ENCODE measurements at places on chromosomes 2 and 18.

DNA sequence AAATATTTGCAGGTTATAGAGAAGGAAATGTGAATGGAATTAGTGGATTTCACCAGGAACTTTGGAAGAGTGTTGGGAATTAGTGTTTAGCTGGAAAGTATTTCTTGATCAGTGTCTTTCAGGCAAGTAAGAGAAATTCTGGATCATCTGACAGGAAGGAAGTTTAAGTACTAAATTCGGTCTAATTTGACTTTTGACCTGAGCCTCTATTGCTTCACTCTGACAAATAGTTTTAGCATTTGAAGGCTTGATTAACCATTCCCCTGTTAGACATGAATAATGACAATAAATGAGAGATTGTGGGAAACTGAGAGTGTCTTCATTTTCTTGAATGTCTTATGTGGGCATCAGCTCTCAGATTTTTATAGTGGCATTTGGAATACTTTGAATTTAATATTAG is 16.0 kb downstream of the CCNT2 start:
- no peak for DNase-seq

DNA sequence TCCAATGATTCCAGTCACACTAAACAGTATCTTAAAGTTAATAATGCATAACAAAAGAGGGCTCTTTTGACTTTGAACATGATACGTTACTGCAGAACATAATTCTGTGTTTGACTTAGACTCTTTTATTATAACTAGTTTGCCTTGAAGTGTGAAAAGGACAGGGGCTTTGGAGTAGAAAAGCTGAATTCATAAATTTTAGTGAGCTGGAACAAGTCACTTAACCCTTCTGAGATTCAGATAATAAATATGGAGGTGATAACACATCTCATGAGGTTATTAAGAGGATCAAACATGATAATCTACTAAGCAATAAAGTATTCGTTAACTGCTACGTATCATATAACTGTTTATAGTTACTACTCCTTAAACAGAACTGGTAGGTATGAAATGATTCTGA is 44.7 kb upstream of the FLACC1 start:
- DNase-seq: no peak

DNA sequence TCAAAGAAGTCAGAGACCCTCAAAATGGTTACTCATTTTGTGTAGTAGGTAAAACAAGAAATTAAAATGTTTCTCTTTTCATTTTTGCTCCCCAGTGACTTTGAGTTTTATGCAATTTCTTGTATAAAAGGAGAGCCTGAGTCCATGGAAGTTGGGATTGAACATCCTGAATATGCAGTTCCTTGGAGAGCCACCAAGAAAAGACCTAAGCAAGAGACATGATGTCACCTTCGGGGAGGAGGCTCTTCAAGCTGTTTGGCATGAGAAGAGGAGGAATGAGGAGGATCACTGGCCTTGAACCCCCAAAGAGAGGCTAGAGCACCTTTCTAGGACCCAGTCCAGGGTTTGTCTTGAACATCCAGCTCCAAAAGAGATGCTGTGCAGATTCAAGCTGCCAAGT is 83.5 kb upstream of the STPG4 start:
- DNase-seq: no peak

DNA sequence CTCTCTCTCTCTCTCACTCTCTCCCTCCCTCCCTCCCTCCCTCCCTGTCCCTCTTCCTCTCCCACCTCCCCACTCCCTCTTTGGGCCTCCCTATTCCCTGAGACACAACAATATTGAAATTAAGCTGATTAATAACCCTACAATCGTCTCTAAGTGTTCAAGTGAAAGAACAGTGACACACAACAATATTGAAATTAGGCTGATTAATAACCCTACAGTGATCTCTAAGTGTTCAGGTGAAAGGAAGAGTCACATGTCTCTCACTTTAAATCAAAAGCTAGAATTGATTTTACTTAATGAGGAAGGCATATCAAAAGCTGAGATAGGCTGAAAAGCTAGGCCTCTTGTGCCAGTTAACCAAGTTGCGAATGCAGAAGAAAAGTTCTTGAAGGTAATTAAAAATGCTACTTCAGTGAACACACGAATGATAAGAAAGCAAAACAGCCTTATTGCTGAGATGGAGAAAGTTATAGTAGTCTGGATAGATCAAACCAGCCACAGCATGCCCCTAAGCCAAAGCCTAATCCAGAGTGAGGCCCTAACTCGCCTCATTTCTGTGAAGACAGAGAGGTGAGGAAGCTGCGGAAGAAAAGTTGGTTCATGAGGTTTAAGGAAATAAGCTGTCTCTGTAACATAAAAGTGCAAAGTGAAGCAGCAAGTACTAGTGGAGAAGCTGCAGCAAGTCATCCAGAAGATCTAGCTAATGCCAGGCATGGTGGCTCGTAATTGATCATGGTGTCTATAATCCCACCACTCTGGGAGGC is 21.3 kb downstream of the MALT1 start:
- no peak for DNase-seq

GRCh38 chr2:151623631-151624030 is 110.6 kb downstream of the NEB start:
- peak; percentile 42 for DNase-seq

DNA sequence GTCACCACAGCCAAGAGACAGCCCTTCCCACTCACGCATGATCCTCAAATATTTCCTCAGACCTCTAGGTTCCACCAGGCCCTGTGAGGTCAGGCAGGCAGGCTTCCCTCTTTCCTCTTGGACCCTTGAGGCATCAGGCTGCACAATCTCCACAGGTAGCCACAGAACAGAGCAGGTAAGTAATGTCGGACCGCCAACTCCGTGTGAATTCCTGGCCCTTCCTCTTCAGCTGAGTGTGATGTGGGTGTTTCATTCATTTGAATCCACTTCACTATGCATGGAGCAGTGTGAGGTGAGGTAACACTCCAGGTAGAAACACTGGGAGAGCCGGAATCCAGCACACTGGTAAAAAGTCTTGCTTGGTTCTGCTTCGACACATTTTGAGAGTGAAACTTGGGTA is 44.0 kb downstream of the MRPL35 start:
- DNase-seq: no peak

- peak; percentile 43 for DNase-seq
Measured at GRCh38 chr18:14769381-14769780, 21.4 kb downstream of the ANKRD30B start.

DNA sequence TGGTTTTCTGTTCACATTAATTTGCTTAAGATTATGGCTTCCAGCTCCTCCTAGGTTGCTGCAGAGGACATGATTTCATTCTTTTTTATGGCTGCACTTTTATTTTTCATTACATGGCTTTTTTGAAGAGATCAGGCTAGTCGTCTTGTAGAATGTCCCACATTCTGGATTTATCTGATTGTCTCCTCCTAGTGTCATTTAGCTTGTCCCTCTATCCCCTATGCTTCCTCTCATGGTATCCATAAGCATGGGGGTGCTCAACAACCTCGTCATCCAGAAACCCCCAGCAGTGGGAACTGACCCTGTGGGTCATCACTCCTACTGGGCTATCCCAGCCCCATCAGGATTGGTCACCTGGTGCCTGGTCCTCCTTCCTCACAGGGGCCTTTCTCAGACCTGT is 49.6 kb downstream of the SERTAD2 start:
- DNase-seq: no peak

DNA sequence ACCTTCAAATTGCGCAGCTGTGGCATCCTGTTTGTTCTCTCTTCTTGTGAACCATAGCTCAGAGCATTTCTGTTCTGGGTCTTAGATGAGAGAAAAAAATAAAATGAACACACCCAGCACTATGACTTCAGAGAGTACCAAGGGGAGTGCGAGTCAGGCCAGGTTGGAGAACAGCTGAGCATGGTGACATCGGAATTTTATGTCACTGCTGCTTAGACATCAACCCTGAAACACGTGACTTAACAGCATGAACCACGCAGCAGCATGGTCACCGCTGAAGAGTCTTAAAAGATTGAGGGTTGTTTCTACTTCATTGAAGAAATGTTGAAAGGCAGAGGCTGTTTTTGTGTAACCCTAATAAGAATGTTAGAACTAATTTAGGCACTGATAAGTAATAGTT is 288.8 kb upstream of the SOX11 start:
- DNase-seq: no peak

DNA sequence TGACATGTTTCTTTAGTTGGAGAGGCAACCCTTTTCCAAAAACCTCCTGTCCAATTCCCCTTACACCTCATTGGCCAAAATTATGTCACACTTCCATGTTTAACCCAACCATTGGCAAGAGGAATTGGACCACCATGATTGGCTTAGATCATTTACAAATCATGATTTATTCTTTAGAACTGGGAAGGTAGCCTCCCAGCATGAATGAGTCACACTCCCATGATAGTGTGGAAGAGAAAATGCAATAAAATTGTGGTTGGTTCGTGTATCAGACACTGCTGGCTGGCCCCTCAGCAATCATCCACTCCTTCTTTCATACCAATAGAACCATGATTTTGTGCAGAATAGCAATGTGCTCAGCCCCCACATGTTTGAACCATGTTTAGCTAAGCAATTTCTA is 156.6 kb upstream of the ACVR2A start:
- DNase-seq: no peak

- no peak for DNase-seq
Measured at GRCh38 chr2:173983391-173983871, 18.3 kb upstream of the SP3 start.

DNA sequence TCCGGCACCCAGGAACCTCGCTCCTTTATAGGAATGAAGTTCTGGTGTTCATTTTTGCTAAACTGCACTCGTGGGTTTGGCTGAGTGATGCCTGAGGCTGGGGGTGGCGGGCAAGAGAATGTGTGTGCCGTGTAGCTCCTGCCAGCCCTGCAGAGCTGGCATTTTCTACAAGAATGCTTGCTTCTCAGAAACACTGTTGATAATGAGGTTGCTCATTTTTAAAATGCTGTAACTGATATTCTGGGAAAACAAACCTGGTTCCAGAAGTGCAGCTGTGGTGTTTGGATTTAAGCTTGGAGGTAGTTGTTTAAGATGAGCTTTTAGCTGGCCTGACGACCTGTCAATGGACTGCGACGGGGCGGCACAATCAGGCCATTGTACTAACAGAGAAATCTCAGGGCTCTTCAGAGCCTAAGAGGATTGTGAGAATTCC is 511.9 kb upstream of the TNP1 start:
- DNase-seq: no peak

DNA sequence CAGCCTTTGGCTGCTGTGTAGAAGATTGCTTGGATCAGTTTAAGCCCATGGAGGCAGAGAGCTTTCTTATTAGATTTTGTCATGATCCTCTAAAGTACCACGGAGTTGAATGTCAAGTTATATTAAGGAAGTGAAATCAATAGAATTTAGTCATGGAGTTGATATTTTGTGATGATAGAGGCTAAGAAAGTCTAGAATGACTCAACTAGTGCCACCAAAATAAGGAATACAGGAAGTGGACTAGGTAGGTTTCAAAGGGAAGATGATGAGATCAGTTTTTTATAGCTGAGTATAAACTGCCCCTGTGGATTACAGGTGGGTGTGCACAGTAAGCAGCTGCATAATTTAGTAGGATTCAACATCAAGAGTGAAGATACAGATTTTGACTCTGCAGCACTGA is 25.2 kb downstream of the FBXO36 start:
- DNase-seq: no peak

GRCh38 chr2:98936353-98937351 is 627 bp upstream of the CRACDL start:
- DNase-seq: no peak

DNA sequence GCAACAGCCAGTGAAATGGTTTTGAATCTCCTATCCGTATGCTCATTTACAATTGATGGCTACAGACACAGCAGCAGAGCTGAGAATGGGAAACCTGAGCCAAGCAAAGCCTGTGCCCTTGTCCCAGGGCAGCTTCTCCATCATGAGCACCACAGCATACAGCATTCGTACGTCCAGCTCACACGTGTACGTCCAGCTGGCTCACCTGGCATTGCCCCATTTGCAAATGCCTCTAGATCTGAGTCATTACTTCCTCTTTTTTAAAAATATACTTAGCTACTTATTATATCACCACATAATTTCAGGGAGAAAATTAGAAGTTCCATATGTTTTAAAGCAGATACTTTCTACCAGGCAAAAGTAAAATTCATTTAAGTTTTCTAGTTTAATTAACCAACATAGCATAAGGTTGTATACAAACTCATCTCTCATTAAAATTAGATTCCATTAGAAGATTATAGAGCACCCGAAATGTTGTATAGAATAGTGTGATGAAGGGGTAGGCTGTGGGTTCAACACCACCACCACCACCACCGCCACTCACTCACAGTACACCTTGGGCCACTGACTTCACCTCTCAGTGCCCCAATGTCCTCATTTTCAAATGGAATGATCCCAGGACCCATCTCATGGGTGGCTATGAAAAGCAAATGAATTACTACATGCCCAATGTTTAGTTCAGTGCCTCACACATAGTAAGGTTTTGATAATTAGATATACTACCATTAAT is 31.4 kb upstream of the TMEM177 start:
- no peak for DNase-seq

DNA sequence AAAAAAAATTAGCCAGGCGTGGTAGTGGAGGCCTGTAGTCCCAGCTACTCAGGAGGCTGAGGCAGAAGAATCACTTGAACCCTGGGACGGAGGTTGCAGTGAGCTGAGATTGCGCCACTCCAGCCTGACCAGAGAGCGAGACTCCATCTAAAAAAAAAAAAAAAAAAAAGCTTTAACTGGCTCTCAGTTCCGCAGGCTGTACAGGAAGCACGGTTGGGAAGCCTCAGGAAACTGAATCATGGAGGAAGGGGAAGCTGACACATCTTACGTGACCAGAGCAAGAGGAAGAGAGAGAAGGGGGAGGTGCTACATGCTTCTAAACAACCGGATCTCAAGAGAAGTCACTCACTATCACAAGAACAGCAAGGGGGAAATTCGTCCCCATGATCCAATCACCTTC is 505.6 kb upstream of the SLC8A1 start:
- peak; percentile 9 for DNase-seq

GRCh38 chr2:40148334-40148733 is 303.6 kb downstream of the SLC8A1 start:
- DNase-seq: no peak

DNA sequence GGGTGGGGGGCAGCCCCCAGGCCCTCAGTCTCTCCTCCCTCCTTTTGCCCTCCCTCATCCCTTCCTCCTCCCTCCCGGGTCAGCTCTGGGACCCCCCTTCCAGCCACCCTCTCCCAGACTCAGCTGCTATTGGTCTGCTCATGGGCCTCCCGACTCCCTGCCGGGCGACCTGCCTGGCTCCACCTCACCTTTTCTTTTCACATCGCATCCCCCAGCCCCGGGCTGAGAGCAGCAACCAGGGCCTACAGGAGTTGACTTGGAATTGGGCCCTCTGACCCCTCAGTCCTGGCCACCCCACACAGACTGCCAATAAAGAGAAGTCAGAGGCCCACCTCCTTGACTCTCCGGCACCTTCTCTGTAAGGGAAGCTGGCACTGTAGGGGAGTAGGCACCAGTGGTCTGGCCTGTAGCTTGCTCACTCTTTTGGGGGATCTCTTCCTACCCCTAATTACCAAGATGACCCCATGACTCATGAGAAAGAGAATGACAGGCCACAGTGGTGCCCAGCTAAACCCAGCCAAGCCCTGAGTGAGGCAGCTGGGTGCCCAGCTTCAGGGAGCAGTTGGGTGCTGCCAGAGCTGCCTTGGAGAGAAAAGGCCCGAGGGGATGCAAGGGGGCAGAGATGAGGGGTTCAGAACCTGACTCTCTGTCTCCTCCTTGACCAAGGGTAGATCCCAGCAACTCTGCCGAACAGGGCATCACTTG is 2.0 kb upstream of the ECEL1 start:
- no peak for DNase-seq
